Activated CD8-positive, alpha-beta T cell treated with anti-CD3 and anti-CD28 coated beads for 36 hours (primary cell): ENCODE measurements at places on chromosomes 6 and 20. TPM values are rescaled to one million over a fixed set of nuclear protein-coding genes. Genes with fewer than 3 reads are reported as not detected.

- no peak for DNase-seq
These were observed 9.4 kb downstream of the DIDO1 start for GRCh38 chr20:62916703-62917476.

DNA sequence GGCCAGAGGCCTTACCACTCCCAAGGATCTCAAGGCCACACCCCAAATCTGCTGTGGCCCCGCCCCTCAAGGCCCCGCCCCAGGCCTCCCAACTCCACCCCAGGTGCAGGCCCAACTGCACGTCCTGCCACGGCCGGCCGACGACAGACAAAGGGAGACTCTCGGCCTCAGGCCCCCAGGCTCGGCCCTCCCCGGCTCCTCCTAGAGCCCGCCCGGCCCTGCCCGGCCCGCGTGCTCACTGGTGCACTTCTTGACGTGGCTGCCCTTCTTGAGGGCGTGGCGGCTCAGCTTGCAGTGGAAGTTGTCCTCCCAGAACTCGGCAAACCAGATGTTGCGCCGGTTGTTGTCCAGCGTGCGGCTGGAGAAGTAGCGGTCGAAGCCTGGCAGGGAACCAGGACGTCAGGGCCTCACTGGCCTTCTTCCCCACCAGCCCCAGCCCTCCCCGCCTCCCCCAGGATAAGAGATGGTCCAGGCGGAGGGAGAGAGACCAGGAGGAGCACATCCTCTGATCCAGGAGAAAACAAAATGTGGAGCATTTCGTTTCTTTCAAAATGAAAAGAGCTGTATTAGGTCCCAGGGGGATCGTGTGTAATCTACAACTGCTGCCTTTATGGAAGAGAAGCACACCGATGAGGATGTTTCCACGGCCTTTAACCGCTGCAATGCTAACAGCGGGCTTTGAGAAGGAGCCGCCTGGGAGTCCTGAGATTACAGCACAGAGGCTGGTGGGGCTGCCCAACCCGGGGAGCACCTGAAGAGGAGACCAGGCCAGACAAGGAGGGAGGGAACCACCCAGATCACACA lies 89.4 kb downstream of the GRM4 start:
- DNase-seq, result peak; percentile 41

DNA sequence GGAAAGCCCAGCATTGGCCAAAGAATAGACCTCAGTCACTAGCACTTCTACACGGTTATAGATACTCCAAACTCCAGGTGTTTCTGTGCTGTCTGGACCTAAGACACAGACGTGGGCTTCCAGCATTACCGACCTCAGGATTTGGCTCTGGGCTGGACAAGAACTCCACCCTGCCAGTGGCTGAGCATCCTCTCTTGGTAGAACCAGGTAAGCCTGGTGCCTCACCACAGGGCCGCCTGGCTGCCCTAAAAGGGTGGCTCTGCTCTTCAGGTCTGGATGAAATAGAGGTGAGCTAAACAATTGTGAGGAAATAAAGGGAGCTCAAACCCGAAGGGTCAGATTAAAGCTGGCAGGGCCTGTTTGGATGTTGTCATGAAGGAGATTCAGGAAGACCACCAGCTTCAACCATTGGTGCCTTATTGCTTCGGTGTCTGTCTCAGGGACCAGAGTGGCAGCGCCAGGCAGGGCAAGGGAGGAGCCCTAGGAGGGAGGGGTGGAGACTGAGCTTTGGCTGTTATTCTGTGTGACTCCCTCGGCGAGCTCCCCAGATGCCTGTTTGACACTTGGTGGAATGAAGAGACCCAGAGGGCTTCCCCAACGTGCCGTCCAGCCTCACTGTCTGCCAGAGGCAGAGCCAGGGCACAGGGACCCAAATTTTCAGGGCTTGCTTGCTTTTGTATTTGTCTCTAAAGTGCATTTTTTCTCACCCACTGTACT lies 8.6 kb downstream of the SYNDIG1 start:
- DNase-seq, result no peak

DNA sequence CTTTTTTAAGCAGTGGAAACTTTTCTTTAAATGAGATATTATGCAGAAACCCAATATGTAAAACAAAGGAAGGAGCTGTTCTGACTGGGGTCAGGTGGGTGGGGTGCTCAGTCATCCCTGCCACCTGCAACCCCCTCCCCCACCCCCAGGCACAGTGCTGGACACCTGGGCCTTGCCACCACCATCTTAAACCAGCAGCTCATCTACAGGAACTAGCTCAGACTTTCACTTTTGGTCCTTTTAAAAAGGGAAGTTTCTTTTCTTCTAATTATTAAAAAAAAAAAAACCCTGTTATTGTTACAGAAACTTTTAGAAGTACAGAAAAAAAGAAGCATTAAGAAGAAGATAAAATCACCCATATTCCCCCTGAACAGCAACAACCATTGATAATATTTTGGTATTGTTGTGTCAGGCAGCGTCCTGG lies 37.1 kb downstream of the PPP1R16B start:
- DNase-seq, result peak; percentile 88

- no peak for DNase-seq
These were observed 522.9 kb downstream of the CDH26 start for GRCh38 chr20:60480950-60481742.

DNA sequence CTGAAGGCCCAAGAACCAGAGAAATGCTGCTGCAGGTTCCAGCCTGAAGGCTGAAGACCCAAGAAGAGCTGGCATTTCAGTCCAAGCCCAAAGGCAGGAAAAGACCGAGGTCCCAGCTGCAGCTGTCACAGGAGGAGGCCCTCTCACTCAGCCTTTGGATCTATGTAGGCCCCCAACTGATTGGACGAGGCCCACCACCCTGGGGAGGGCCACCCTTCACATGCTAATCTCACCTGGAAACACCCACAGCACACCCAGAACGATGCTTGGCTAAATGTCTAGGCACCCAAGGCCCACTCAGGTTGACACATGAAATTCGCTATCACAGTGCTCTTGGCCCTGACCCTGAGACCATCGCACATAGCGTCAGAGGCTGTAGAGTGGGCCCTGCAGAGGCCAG lies 6.8 kb downstream of the SLCO4A1 start:
- DNase-seq, result no peak

DNA sequence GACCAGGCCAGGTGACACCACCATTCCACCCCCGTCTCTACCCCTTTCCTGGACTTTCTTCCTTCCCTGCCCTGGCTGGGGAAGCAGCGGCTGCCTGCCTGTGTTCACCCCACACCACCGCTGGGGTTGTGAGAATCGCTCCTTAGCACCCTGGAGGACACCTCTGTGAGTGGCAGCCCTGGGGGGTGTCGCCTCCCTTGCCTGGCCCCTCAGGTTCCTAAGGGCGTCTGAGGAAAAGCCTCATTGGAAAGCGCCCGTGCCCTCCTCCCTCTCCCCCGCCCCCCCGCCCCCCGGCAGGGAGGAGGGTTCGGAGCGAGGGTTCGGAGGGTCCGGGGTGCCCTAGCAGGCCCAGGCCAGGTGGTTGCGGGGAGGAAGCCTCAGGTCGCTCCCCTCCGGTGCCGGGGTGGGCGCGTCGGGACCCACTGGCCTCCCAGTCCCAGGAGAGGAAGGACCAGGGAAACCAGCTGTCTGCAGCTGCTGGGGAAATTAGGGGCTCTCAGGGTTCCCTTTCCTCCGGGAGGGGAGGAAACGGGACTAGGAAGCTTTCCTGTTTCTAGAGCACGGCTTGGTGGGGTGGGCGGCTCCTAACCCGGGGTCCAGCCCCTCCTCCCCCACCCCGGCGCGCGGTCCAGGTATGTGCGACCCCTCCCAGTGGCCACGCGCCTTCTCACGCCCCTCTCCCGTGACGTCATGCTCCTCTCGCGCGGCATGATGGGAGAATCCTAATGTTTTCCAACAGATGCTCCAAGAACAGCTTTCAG lies at the start of gene PHACTR3:
TSS of gene PHACTR3 (plus strand) at position 760 of the 761 bp plus-strand sequence. CDS start 475 bp downstream, outside the sequence.
- DNase-seq, result no peak

DNA sequence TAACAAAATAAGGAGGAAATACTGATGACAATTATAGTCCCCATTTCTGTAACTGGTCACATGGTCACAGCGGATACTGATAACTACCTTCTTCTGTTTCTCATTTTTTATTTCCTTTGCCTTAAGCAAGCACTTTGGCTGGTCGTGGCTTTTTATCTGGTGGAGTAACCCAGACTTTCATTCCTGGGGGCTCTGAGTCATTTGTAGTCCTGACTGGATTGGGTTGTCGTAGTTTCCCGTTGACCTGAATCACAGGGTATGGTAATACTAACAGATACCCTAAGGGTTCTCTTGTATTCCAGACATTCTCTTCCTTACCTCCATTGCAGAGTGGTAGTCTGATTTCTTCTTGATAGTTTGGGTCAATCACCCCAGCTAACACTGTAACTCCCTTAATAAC lies 500.3 kb upstream of the ADGRB3 start:
- DNase-seq, result no peak

DNA sequence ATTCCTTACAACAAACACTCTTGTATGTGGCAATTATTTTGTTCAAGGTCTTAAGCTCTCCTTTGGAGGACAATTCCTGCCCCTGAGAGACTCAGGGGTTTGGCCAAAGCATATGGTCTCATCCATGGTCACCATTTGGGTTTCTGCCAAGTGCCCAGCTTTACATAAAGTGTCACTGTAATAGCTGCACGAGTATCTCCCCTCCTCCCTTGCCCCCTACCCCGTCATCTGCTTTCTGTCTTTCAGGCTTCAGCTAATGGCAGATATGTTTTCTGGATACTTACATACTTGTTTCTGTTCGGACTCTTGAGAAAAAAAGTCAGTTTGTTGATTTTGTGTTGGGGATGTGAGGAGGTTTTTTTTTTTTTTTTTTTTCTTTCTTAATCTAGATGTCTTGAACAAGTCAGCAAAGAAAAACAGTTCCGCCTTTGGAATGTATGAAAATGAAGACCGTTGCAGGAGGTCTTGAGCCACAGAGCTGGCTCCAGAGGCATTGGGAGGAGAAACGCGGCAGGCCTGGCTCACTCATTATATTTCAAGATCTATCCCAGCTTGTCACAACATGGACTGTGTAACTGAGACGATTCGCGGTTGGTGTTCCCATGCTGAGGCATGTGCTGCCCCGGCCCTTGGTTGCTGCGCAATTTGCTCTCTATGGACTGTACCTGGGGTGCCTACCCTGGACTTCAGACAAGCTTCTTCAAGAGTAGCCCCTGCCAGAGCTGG lies 32.6 kb upstream of the STX16 start:
- no peak for DNase-seq

DNA sequence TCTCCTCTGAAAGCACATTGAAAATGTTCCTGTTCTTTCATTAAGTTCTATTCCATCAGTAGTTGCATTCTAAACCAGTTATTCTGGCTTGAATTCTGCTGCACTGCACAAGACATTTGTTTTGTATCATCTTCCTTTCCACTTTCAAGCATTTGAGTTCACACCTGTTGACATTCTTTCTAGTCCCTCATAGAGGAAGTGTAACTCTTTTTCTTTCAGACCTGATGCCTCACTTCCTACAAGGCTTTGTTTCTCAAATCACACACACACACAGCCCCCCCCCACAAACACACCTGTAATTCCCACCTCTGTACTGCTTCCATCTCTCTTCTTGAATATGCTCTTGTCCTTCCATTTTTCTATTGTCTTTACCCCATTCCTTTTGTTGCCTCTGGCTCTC lies 50.9 kb downstream of the CCN2 start:
- DNase-seq, result no peak

DNA sequence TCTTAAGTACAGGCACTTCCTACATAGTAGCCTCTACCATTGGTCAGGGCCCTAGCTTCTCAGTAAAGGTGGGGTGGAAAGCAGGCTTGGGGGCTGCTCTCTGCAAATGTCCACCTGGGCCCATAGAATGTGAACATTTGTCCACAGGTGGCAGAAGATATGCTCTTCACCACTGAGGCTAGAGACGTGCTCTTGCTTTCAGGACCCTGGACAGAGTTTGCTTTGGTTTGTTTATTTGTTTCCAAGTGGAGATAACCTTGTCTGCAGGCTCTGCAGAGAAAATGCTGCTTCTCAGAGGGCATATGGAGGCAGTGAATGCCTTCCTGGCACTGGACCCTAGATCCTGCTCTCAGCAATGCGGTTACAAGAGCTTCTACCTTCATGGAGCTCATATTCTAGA lies 129.0 kb downstream of the F13A1 start:
- DNase-seq, result no peak

GRCh38 chr6:85493389-85493788 lies 43.5 kb downstream of the NT5E start:
- DNase-seq, result no peak

- no peak for DNase-seq
These were observed 93.9 kb downstream of the SPTLC3 start for GRCh38 chr20:13102694-13103093.

DNA sequence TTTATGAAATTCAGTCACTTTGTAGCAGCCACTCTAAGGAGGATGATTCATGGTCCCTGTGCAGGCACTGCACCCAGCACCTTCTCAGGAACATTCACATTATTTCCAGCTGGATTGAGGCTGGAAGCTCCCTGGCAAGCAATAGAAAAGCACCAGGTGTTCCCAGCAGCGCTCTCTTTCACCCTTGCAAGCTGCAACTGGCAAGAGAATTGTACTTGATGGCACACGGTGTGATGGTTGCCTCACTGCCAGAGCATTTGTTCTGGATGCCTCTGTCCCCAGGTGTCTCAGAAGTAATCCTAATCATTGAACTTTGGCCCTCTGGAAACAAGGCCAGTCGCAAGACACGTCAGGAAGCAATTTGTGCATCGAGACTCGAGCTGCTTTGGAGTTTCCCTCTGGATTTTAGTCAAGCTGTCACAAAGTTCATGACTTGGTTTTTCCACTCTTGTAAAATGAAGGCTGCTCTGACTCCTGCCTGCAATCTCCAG lies 24.9 kb upstream of the PHACTR2 start:
- no peak for DNase-seq

GRCh38 chr6:85641897-85642773 lies 551 bp downstream of the SYNCRIP start:
- peak; percentile 63 for DNase-seq

Gene FILIP1
- 0.07 TPM for total RNA-seq

Gene RSPO3
- not detected for total RNA-seq

Gene WFDC12
- not detected for total RNA-seq

Gene FAM83C
- total RNA-seq, result not detected

Gene EYS
- not detected for total RNA-seq

Gene ZBP1
- total RNA-seq, result 0.11 TPM

Gene EFCAB8
- total RNA-seq, result 0.89 TPM

Gene PNLDC1
- total RNA-seq, result 0.54 TPM

Gene ENTPD6
- total RNA-seq, result 42.8 TPM
